ENCODE measurements at places on chromosomes 4 and X. TPM values are rescaled to one million over a fixed set of nuclear protein-coding genes. Genes with fewer than 3 reads are reported as not detected.

DNA sequence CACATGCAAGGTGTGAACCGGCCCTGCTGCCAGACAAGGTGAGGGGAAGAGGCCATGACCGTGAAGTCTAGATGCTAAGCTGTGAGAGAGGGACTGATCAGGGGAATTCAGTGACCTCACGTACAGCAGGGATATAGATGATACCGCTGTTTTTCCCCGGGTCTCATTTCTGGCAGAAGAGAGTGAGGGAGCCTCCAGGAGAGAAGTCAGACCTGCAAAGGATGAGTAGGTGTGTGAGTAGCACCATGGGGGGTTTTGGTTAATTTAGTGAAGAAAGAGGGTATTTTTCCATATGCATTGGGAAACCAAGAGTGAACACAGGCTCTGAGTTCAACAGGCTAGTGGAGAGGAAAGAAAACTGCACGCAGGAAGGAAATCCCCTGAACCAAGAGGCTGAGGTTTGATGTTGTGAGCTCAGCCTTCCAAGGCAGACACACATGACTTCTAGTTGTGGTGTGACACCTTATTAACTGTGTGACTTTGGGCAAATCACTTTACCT, 127.6 kb upstream of the GATB start:
- DNase-seq: no peak

- no peak for DNase-seq
Measured at GRCh38 chr4:98688411-98689290, 30.2 kb upstream of the TSPAN5 start.

GRCh38 chr4:24209906-24210305, 320.1 kb upstream of the PPARGC1A start:
- DNase-seq: no peak

CSN1S1 gene
- total RNA-seq: 32.3 TPM

ASB5 gene
- not detected for total RNA-seq

SGMS2 gene
- total RNA-seq: 26.3 TPM

Data from mesenteric fat pad (tissue), 1 donor.